ENCODE measurements at places on chromosomes 5 and 9.

- H3K27me3 ChIP-seq: peaks cover 65% of the 10 kb centered on the region
- no peak overlapping the region for H3K27ac ChIP-seq
- H3K4me3 ChIP-seq: no peak overlapping the region
- DNase-seq: no peak
- no peaks in the 10 kb centered on the region for H3K36me3 ChIP-seq
Measured at GRCh38 chr5:136006164-136006563, 22.6 kb upstream of the TGFBI start.

GRCh38 chr5:10441992-10442435 lies 335 bp downstream of the ROPN1L start:
- peak overlapping the region; percentile 54 for H3K27ac ChIP-seq
- H3K4me1 ChIP-seq: peaks cover 13% of the 10 kb centered on the region
- peaks cover 4% of the 10 kb centered on the region for H3K36me3 ChIP-seq

- H3K36me3 ChIP-seq: no peaks in the 10 kb centered on the region
- no peak overlapping the region for H3K4me3 ChIP-seq
- no peaks in the 10 kb centered on the region for H3K27me3 ChIP-seq
- no peak for DNase-seq
- peaks cover 3% of the 10 kb centered on the region for H3K4me1 ChIP-seq
Measured at GRCh38 chr5:53820802-53821171, 260.3 kb downstream of the NDUFS4 start.

DNA sequence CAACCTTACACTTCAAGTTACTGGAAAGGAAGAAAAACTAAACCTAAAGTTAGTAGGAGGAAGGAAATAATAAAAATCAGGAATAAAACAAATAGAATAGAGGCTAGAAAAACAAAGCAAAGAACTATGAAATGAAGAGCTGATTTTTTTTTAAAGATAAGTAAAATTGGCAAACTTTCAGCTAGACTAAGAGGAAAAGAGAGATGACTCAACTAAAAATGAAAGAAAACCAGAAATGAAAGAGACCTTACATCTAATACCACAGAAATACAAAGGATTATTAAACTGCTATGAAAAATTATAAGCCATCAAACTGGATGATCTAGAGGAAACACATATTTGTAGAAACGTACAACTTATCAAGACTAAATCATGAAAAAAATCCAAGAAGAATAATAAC lies 60.0 kb downstream of the PRRC1 start:
- no peaks in the 10 kb centered on the region for H3K27me3 ChIP-seq
- H3K27ac ChIP-seq: no peak overlapping the region
- H3K36me3 ChIP-seq: no peaks in the 10 kb centered on the region
- H3K4me1 ChIP-seq: no peaks in the 10 kb centered on the region

DNA sequence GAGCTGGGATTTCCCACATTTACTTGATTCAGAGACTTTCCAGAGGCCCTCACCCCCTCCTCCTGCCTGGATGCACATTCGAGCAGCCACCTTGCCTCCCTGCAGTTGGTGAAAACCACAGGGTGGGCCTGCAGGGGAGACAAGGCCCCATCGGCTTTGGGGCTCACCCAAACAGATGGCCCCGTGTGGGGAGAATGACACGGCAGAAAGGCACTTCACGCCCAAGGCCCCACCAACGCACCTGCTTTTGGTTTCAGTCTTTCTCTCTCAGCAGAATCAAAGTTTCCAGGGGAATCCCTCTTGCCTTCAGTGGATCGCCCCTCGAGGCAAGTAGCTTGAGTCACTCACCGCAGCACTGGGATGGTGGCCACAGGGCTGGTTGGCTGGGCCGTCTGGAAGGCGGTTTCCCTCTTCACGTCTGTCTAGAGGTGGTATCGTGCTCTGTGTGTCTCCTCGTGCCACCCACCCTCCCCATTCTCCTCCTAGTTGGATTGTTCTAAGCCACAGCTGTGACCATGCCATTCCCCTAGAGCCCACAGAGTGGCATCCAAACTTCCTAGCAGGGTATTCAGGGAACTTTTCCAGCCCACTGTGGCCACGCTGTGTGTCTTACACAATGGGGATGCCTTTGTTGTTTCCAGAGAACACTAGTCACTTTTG lies 31.8 kb downstream of the SEC61B start:
- H3K4me1 ChIP-seq: no peaks in the 10 kb centered on the region
- H3K27ac ChIP-seq: no peak overlapping the region
- H3K4me3 ChIP-seq: no peak overlapping the region
- DNase-seq: no peak

DNA sequence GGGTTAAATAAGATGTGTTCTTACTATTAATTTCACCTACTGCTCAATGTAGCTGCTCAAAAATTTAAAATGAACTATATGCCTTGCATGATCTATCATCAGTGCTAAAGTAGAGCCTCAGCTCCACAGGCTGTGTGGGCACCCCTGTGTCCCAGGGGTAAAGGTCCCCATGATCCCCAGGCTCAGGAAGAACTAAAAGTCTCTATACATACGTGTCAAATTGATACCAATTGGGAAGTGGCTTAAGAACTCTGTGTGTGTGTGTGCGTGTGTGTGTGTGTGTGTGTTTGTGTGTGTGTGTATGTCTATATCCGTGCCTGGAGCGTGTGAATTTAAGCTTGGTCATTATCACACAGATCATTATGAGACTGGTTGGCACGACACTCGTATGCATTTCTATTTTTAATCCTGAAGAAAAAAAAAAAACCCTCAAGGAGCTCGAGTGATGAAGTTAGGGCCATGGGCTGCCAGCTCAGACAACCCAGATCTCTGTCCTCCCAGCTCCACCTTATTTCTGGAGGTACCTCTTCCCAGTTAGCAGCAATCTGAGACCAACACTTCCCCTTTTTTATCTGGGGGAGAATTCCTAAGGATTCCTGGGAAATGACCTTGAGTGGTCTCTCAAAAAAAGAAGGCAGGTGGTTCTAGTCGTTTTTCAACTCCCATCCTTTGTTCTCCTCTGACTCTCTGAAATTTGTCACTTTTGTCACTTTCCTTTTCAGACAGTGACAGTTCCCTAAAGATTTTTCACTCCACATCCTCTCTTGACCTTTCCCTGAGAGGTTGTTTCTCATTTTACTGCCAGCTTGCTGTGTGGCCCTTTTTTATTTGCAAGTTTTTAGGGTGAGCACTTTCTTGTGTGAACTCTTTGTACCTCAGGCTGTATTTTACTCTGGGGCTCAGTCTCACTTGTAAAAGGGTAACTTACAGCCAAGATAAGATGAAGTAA lies 45.7 kb upstream of the CTXN3 start:
- peaks cover 20% of the 10 kb centered on the region for H3K4me1 ChIP-seq
- no peaks in the 10 kb centered on the region for H3K27me3 ChIP-seq
- no peak overlapping the region for H3K4me3 ChIP-seq
- H3K36me3 ChIP-seq: no peaks in the 10 kb centered on the region
- peak overlapping the region; percentile 87 for H3K27ac ChIP-seq

- no peak overlapping the region for H3K27ac ChIP-seq
- no peak overlapping the region for H3K4me3 ChIP-seq
- DNase-seq: no peak
- H3K4me1 ChIP-seq: peaks cover 4% of the 10 kb centered on the region
Measured at GRCh38 chr9:3457175-3457574, 68.6 kb downstream of the RFX3 start.

GRCh38 chr9:75102177-75102790 lies 14.0 kb downstream of the OSTF1 start:
- H3K36me3 ChIP-seq: no peaks in the 10 kb centered on the region
- no peak overlapping the region for H3K4me3 ChIP-seq
- no peak overlapping the region for H3K27ac ChIP-seq
- DNase-seq: no peak
- peaks cover 8% of the 10 kb centered on the region for H3K4me1 ChIP-seq
- no peaks in the 10 kb centered on the region for H3K27me3 ChIP-seq

All from progenitor cell of endocrine pancreas (in vitro differentiated cells).